Activated naive CD8-positive, alpha-beta T cell treated with anti-CD3 and anti-CD28 coated beads, Interleukin-2, amount 10 ng/mL, durations not matched to agents 7 days and 5 days (primary cell): ENCODE measurements at places on chromosomes 7 and 10. TPM values are rescaled to one million over a fixed set of nuclear protein-coding genes. Genes with fewer than 3 reads are reported as not detected.

MNX1 gene
- not detected for total RNA-seq

CLCN1 gene
- total RNA-seq = not detected

LMTK2 gene
- total RNA-seq = 13.1 TPM

CCL26 gene
- total RNA-seq = not detected

OR6V1 gene
- not detected for total RNA-seq

ANKRD22 gene
- total RNA-seq = not detected

VWDE gene
- 5.5 TPM for total RNA-seq

FAM13C gene
- not detected for total RNA-seq

ZPBP gene
- not detected for total RNA-seq

CYP2W1 gene
- total RNA-seq = not detected

SRI gene
- 108 TPM for total RNA-seq

CYP2C9 gene
- total RNA-seq = not detected

RARRES2 gene
- not detected for total RNA-seq

SORCS1 gene
- not detected for total RNA-seq

SPDYE6 gene
- not detected for total RNA-seq

ZNF783 gene
- 23.7 TPM for total RNA-seq

CYP2E1 gene
- total RNA-seq = 0.80 TPM

LBX1 gene
- total RNA-seq = not detected

TUBB8 gene
- not detected for total RNA-seq
